ENCODE measurements at places on chromosomes 12 and 14. TPM values are rescaled to one million over a fixed set of nuclear protein-coding genes. Genes with fewer than 3 reads are reported as not detected.

The MYH7 gene
- total RNA-seq = 1.3 TPM

The BIN2 gene
- 13.4 TPM for total RNA-seq

The PAPLN gene
- 33.4 TPM for total RNA-seq

GRCh38 chr14:75249251-75249957 lies 29.2 kb upstream of the FOS start:
- DNase-seq = no peak

GRCh38 chr12:79296133-79296532 lies 394.6 kb downstream of the PAWR start:
- no peak for DNase-seq

DNA sequence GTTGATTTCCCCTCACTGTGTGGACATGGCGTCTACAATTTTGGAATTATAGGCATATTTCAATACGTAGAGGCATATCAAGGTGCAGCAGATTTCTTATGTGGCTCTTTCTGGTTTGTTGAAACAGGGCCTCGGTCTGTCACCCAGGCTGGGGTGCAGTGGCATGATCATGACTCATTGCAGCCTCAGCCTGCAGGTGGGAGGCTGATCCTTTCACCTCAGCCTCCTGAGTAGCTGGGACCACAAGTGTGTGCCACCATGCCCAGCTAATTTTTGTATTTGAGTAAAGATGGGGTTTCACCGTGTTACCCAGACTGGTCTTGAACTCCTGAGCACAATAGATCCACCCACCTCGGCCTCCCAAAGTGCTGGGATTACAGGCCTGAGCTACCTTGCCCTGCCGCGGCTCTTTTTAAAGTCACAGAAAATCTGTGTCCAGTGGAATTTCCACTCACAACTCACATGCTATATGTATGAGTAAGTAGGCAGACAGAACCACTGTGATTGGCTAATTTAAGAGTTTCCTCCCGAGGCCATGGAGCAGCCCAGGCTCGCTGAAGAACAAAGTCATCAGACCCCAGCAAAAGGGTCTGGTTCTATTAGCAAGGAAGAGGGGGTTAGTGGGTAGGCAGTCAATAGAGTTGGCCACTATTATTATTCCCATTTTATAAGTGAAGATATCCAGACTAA lies 9.1 kb downstream of the GNG2 start:
- no peak for DNase-seq

- DNase-seq = no peak
These were observed 31.5 kb downstream of the MDM2 start for GRCh38 chr12:68839183-68840147.

DNA sequence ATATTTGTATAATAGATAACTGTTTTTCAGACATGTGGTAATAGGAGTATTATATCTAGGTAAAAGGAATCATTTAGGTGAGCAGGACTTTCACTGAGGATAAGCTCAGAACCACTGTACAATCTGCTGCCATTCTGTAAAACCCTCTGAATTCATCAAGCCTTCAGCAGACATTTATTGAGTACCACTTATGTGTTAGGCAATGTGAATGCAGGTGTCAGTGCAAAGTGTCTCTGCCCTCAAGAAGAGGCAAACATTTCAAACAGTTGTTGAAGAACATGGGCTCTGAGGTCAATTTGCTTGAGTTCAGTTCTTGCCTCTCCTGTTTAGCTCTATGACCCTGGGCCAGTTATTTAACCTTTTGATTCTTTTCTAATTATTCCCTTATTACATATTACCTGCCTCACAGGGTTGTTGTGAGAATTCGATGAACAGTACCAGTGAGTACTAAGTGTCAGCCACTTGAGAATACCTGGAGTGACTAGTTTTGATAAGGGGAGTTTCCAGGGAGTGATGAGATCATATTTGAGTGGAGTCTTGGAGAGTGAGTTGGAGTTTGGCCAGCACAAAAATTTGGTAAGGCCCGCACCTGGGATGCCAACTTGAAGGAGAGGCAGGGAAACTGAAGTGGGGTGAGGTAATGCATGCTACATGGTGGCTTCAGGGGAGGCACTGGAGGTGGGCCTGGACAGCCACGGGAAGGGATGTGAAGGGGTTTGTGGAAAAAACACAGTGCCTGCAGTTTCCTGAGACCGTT lies 33.7 kb downstream of the RASSF8 start:
- DNase-seq = no peak

DNA sequence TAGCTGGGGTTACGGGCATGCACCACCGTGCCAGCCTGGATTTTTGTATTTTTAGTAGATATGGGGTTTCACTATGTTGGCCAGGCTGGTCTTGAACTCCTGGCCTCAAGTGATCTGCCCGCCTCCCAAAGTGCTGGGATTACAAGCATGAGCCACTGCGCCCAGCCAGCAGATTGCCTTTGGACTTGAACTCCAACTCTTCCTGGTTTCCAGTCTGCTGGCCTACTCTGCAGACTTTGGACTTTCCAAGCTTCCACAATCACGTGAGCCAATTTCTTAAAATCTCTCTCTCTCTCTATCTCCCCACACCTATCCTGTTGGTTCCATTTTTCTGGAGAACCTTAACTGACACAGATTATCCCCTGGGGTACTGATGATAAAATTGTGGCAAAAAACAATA lies 55.0 kb downstream of the EMP1 start:
- no peak for DNase-seq

DNA sequence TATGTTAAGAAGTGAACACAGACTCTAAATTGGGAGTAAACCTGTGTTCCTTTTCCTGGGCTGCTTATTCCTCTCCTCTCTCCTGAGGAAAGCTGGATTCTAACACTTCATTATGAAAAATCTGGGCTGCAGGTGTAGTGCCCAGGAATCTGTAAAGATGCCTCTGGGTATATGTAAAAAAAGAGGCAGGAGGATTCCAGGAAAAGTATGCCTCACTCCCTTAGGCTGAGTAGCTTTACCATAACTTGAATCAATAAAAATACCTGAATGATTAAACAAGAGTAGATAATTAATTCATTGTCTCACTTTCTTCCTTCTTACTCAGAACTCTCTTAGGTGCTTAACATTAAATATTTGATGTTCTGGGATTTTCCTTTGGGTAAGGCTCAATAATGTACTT lies 185.1 kb downstream of the GRIP1 start:
- DNase-seq = no peak

Data from testis (tissue), 5 donors.